ENCODE measurements at places on chromosomes 2 and 18.

GRCh38 chr2:152782171-152782570 lies 63.8 kb downstream of the ARL6IP6 start:
- no peak for DNase-seq

- no peak for DNase-seq
Measured at GRCh38 chr18:63707816-63708215, 5.1 kb downstream of the SERPINB11 start.

DNA sequence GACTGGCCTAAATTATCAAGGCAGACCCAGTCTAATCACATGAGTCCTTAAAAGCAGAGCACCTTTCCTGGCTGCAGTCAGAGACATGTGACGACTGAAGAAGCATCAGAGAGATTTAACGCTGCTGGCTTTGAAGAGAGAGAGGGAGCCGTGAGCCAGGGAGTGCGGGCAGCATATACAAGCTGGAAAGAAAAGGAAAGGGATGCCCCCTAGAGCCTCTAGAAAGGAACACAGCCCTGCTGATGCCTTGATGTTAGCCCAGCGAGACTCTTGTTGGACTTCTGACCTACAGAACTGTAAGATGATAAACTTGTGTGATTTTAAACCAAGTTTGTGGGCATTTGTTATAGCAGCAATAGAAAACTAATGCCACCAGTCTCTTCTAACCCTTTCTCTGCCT lies 58.1 kb downstream of the HEATR5B start:
- no peak for DNase-seq

DNA sequence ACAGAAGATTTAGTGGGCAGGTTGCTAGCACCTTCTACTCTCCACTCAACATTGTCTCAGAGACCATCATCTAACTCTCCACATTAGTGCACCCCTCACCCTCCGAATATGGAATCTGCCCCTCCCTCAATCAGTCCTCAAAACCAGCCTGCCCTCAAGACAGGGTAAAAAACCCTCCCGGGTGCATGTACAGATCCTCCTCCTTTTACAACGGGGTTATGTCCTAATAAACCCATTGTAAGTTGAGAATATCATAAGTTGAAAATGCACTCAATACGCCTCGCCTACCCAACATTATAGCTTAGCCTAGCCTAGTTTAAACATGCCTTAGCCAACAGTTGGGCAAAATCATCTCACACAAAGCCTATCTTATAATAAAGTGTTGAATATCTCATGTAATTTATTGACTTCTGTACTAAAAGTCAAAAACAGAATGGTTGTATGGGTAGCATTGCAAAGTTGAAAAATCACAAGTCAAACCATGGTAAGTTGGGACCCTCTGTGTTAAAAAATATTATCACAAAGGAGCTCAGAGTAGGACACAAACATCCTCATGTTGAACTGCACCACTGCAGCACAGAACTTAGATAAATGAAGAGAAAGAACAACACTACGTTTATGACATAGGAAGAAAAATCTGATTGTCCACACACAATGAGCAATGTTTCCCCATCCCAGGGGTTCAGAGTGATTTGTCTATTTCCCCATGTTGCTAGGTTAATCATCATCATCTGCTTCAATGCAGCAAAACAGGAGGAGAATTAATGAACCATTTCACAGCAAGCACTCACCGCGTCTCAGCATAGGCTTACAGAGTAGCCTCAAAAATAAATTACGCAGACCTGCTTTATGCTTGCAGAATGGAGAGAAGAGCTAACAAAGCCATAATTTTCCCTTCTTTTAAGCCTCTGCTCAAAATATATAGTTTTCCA lies 184.1 kb upstream of the ARL4C start:
- DNase-seq = peak; percentile 91

- no peak for DNase-seq
Measured at GRCh38 chr2:233178994-233179847, 72.3 kb upstream of the ATG16L1 start.

GRCh38 chr2:136207030-136207623 lies 89.2 kb upstream of the CXCR4 start:
- DNase-seq = no peak

GRCh38 chr18:6256521-6256920 lies 158.2 kb downstream of the L3MBTL4 start:
- no peak for DNase-seq

- no peak for DNase-seq
Measured at GRCh38 chr2:105791229-105791628, 46.5 kb downstream of the NCK2 start.

DNA sequence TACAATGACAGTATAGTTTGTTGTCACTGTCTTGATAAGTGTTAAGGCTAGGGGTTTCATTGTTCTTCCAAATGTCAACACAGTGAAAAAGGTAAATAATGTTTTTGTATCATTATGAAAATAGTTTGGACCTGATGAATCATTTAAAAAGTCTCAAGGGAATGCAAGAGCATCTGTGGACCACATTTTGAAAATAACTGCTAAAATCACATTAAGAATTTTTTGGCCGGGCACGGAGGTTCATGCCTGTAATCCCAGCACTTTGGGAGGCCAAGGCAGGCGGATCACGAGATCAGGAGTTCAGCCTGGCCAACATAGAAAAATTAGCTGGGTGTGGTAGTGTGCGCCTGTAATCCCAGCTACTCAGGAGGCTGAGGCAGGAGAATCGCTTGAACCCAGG lies 10.3 kb downstream of the SCN1A start:
- no peak for DNase-seq

DNA sequence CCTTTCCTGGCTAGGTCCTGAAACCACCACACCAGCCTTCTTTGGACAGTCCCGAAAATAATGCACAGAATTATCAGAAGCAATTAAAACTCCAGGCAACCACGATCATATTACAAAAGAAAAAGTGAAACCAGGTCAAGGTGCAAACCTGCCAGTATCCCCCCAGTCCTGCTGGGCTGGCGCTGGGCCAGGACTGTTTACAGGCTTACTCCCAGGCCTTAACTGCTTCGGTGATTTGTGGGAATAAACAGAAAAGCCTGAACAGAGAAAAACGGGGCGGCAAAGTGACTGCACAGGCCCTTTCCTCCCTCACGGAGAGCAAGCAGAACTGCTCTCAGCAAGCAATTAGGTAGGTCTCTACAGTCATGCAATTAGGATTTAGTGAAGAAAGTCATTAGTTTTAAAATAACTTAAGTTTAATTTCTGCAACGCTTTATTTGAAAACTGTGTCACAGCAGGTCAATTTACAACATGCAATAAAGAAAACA lies 1.3 kb downstream of the HDAC4 start:
- no peak for DNase-seq

GRCh38 chr2:65662654-65663432 lies 230.4 kb upstream of the SPRED2 start:
- peak; percentile 21 for DNase-seq

DNA sequence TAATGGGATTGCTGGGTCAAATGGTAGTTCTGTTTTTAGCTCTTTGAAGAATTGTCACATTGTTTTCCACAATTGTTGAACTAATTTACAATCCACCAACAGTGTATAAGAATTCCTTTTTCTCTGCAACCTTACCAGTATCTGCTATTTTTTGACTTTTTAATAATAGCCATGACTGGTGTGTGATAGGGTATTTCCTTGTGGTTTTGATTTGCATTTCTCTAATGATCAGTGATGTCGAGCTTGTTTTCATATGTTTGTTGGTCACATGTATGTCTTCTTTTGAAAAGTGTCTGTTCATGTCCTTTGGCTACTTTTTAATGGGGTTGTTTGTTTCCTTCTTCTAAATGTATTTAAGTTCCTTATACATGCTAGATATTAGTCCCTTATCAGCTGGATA lies 322.3 kb downstream of the CDH2 start:
- no peak for DNase-seq

GRCh38 chr2:39667104-39667885 lies 1.6 kb downstream of the TMEM178A start:
- DNase-seq = no peak

GRCh38 chr2:200454927-200455801 lies 54.7 kb downstream of the KCTD18 start:
- DNase-seq = no peak

DNA sequence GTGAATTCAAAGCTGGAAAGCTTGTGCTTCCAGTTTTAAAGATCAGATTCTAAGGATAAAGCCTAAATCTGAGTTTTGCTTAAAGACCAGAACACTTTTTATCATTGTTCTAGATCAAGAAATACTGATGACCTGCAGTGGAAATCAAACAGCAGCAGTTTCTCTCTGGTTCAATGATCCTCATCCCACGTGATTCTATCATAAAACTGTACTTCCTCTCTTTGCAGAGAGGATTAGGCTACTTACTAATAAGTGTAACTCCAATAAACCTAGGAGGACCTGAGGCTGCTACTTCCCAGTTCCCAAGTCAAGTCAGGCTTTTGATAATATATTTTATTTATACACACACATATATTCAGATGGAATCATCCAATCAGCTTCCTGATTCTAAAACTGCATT lies 81.9 kb downstream of the TCF4 start:
- no peak for DNase-seq

GRCh38 chr2:68686178-68686577 lies 42.8 kb downstream of the PROKR1 start:
- DNase-seq = no peak

GRCh38 chr18:36942264-36942663 lies 113.3 kb downstream of the KIAA1328 start:
- DNase-seq = no peak

DNA sequence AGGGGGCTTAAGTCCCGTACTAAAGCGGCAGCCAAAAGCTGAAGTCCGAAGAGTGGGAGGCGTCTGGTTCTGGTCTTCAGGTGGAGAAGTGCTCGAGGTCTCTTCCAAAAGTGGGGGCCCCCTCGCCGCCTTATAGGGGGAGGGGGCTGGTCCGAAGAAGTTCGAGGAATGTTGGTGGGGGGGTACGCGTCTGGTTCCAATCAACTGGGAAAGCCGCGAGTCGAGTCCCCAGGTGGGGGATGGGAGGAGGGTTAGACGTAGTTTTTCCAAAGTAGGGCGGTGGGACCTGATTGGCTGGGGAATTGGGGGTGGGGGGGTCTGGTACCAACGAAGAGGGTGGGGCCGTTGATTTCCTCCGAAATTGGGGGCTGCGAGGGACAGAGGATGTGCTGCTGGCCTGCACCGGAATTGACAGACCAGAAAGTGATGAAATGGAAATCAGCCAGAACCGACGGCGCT lies 594 bp downstream of the ITM2C start:
- DNase-seq = no peak

GRCh38 chr2:194674043-194674442 lies 983.0 kb upstream of the SLC39A10 start:
- no peak for DNase-seq

GRCh38 chr2:234497594-234498235 lies 834 bp upstream of the ARL4C start:
- no peak for DNase-seq

GRCh38 chr2:3823748-3824147 lies 120.4 kb downstream of the DCDC2C start:
- no peak for DNase-seq

- DNase-seq = no peak
Measured at GRCh38 chr2:54409752-54410151, 46.4 kb upstream of the SPTBN1 start.

- no peak for DNase-seq
Measured at GRCh38 chr18:76230791-76231190, 264.3 kb downstream of the ZNF516 start.

DNA sequence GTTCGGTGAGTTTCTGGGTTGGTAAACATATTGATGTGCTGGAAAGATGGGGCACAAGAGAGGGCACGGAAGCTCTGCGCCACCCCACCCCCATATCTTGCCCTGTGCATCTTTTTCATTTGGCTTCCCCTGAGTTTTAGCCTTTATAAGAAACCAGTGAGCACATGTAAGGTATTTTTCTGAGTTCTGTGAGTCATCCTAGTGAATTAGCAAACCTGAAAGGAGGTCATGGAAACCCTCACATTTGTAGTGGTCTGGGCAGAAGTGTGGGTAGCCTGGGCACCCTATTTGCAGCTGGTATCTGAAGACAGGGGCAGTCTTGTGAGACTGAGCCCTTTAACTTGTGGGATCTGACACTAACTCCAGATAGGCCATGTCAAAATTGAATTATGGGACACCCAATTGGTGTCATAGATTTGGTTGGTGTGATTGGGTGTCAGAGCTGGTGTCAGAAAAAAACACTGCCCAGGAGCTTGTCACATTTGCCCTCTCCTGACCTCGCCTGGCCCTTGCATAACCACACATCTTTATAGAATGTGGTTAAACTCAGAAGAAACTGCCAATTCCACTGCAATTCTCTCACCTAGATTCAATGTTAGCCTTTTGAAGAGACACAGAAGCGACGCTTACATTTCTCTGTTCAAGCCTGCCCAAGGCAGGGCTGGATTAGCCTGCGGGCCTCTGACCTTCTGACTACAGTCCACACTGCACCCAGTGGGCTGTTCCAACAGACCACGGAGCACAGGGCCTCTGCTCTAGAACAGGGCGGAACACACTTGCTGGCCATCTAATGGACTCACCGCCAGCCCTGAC lies 12.0 kb upstream of the GALM start:
- DNase-seq = no peak

DNA sequence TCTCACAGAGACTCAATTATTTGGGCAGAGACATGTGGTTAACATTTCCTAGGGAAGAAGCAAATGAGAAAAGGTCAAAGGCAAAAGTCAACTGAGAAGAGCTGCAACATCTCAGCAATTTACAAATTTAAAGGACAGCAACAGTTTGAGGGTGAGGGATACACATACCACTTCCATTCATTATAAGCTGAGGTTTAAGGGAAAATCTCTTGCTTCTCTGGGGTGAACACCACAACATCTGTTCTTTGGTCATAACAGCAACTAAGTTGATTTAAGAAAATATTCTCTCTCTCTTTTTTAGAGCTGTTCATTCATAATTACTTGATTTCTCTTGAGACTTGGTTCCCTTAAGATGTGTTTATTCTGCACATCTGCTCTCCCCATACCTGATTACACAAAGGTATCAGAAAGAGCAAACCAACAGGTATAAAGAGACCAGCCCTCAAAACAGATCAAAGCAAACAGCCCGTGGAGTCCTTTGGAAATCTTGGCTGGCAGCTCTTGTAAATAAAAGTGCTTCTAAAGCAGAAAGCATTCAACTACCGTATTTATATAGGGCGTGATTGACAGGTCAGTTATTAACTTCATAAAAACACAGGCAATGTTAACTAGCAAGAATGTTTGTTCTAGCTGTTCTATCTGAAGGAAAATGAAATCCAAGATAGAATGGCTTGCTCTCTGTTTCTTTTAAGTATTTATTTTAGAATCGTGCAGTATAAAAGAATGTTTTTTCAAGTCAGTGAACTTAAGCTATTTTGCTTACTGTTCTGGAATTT lies 132.8 kb downstream of the THADA start:
- DNase-seq = no peak

DNA sequence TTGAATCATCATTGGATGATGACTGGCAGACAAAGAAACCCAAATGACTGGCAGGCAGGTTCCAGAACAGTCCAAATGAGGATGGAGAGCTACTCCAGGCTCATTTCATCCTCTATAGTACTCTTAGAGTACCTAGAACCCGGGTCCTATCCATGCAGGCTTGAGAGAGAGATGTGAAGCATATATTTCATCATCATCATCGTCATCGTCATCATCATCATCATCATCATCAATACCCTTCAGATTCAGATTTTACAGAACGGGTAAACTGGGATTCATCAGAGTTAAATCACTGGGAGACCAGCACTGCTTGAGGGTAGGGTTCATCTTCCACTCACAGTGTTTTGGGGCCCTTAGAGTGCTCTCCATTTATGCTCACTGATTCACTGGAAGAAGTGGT lies 52.3 kb downstream of the PAX8 start:
- no peak for DNase-seq

- DNase-seq = no peak
Measured at GRCh38 chr2:187377340-187377739, 70.7 kb downstream of the CALCRL start.

- no peak for DNase-seq
Measured at GRCh38 chr2:54954705-54955357, 95.4 kb downstream of the RTN4 start.
